Lower lobe of right lung (tissue), 2 donors: ENCODE measurements at places on chromosomes 6 and 20.
A peak's percentile ranks its signal among the peaks of the same experiment; 100 is the strongest.

DNA sequence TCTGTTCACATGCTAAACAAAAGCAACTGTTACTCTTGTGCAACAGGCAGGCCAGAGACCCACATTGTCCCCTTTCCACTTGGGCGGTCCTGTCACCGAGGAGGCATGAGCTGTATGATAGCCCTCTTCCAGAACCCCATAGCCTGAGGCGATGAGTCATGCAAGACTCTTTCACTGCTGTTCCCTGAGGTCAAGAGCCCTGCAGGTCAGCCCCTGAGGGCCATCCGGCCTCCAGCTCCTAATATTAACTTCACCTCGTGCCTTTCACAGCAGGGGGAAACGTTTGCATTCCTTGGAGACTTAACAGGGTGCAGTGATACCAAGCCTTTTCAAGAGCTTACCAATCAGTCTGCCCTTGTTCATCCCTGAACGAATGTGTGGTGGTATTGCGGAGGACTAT, 253.3 kb upstream of the ECI2 start:
- DNase-seq, result no peak

- peak; percentile 67 for DNase-seq
These were observed 22.2 kb downstream of the RREB1 start for GRCh38 chr6:7129784-7130569.

GRCh38 chr6:4128748-4129147, 6.6 kb downstream of the ECI2 start:
- no peak for DNase-seq

DNA sequence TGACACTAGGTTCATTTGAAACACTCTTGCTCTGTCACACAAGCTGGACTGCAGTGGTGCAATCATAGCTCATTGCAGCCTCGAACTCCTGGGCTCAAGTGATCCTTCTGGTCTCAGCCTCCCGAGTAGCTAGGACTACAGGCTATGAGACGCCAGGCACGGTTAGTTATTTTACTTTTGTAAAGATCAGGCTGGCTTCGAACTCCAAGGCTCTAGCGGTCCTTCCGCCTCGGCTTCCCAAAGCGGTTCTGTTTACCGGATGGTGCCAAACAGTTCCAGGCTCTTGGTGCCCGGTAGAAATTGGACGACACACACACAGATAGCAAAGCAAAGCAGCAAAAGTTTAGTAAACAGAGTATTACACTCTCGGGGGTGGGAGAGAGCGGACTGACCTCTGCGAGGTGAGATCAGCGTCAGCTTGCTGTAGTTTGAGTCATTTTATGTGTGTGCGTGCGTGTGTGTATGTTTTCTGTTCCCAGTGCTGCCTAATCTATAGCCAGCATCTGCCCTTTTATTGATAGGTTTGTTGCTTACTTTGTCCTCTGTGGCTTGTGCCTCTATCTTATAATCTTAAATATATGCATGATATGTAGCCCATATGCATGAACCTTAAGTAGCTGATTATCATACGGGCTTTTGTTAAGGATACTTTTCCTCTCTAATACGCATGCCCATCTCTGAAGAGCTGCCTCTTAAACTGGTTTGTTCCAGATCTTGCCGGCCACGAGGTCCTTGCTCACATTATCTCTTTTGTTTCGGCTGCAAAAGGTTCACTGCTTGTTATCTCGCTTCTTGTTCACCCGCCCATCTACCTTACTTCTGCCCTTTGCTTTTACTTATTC, 75.2 kb downstream of the OR2B2 start:
- DNase-seq, result peak; percentile 52

DNA sequence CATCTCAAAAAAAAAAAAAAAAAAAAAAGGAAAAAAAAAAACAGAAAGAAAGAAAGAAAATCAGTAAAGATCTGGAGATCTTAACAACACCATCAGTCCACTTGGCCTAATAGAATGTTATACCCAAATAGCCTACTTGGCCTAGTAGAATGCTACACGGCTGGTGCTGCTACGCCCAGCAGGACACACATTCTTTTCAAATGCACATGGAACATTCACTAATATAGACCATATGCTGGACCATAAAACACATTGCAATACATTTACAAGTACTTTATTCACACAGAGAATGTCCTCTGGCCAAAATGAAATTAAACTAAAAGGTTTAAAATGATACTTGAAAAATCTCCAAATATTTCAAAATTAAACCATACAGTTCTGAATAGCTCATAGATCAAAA, 80.0 kb upstream of the TNFAIP3 start:
- DNase-seq, result no peak

- DNase-seq, result no peak
These were observed 99.9 kb downstream of the NFATC2 start for GRCh38 chr20:51442602-51443001.

DNA sequence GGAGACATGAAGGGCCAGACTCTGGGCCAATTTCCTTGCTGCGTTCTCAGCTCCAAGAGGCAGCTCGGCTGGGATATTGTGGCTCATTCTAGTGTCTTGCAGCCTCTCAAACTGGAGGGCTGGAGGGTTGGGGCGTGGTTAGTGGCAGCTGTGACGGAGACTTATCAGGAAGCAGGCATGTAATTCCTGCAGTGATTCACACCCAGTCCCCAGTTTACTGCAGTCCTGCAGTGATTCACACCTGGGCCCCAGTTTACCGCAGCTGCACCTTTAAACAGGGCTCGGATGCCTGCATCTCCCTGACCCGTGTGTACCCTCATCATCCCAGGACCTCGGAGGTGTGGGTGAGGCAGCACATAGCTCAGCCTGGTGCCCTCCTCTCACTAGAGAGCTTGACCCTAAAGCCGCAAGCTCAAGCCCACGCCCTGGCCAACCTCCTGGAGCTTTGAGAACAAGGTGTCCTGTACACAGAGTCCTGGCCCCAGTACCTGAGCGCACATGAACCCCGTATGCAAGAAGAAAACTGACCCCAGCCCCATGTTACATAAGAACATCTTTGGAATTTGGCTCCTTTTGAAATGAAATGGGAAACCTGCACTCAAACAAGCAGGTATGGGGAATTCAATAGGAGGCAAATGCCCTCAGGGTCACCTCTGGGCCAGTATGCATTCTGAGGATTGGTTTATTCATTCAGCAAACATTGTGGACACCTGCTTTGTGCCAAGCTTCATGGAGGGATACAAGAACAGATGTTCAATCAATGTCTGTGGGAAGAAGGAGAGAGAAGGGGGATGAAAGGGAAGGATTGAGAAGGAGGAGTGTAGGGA, 55.3 kb upstream of the FAM83D start:
- no peak for DNase-seq
